ENCODE measurements at places on chromosomes 16 and 17. TPM values are rescaled to one million over a fixed set of nuclear protein-coding genes. Genes with fewer than 3 reads are reported as not detected.

The CFAP97D1 gene
- not detected for total RNA-seq

The EXOC3L1 gene
- total RNA-seq, result not detected

The CA7 gene
- total RNA-seq, result not detected

The MEOX1 gene
- total RNA-seq, result 0.18 TPM

DNA sequence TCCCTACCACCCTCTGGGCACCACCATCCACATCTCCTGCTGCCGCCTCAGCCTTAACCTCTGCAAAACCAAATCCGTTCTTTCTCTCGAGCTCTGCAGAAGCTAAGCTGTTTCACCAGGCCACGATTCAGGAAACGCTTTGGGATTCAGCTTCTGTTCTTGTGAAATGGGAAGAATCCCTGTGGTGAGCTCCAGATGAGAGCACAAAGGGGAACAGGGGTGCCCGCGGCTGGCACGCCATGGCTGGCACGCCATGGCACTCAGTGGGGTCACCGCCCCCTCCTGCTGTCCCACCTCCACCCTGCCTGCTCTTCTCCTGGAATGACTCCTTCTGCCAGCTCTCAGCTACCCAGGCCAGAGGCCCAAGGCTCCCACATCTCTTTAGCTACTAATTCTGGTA lies 5.7 kb downstream of the QPRT start:
- no peak for DNase-seq

DNA sequence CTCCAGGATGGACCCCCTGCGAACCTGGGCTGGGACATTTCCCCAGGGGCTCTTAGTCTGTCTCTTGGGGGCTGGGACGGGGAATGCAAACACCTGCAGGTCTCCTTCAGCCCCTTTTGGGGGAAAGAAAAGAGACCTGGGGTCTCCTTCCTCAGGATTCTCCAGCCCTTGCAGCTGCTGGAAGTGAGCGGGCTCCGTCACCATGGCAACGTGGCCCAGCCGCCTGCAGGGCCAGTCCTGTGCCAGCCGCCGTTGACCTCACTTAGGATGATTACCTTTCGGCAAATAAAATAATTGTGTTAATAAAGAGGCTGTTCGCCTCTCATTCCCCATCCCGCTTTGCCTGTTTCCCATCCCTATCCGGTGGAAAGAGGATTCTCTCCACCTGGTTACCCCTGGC lies 25.7 kb downstream of the MRM1 start:
- DNase-seq, result no peak

DNA sequence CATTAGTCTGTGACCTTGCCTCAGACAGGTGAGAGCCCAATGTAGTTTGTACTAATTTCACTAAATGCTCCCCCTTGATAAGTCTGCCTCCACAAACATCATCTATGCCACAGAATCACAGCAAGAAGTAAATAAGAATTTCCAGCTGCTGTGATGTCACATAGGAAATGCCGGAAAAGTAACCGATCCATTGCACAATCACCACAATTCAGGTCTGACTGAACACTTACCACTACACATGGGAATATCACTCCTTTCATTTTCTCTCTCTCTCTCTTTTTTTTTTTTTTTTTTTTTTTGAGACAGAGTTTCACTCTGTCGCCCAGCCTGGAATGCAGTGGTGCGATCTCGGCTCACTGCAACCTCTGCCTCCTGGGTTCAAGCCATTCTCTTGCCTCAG lies 79.0 kb upstream of the CDH11 start:
- no peak for DNase-seq

Data from foreskin keratinocyte (primary cell).